ENCODE measurements at places on chromosomes 7 and 10.

- no peak for DNase-seq
Observed at GRCh38 chr7:148609045-148609725, 18.6 kb downstream of the C7orf33 start.

- no peak for DNase-seq
Observed at GRCh38 chr7:155263581-155264143, 34.0 kb upstream of the INSIG1 start.

DNA sequence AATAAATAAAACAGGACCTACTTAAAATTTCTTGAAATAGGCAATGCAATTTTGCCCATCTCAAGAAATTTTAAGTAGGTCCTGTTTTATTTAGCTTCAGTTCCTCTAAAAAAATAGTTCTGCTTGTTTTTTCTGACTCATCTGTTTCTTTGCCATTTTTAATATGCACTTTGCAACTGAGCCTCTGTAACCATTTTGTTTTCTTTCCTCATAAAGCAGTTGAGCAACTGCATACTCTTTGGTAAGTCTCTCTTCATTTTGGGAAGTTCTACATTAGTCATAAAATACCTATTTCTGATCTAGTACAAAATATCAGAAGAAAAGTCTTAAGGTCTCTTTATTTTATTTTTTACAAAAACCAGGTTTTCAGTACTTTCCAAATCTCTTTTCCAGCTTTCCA is 18.0 kb downstream of the TAS2R40 start:
- no peak for DNase-seq

- DNase-seq: no peak
Observed at GRCh38 chr10:48751730-48752129, 67.1 kb downstream of the WDFY4 start.

DNA sequence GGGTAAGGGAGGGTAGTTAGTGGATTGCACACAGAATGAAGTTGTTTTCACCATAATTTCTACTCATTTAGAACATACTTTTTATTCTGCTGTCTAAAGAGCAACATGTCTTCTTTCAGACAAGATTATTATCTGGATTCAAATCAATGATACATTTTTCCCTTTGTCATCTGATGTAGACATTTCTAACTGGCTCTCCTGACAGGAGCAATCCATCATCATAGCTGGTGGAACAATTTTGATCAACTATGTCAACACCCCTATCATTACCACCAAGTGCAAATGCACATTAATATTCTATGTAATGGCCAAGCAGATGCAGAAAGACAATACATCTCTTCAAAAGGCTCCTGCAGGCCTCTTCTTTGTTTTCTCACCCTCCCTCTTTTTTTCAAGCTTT is 672.9 kb upstream of the LRRTM3 start:
- no peak for DNase-seq

- DNase-seq: no peak
Observed at GRCh38 chr10:105068497-105068896, 427.4 kb downstream of the SORCS3 start.

- DNase-seq: no peak
Observed at GRCh38 chr10:119619215-119619614, 22.5 kb upstream of the TIAL1 start.

All from T47D (cell line).